ENCODE measurements at places on chromosomes 13 and 19.

GRCh38 chr13:26390203-26390602, 136.3 kb downstream of the CDK8 start:
- no peak for DNase-seq

GRCh38 chr13:47256618-47257017, 359.8 kb upstream of the HTR2A start:
- no peak for DNase-seq

DNA sequence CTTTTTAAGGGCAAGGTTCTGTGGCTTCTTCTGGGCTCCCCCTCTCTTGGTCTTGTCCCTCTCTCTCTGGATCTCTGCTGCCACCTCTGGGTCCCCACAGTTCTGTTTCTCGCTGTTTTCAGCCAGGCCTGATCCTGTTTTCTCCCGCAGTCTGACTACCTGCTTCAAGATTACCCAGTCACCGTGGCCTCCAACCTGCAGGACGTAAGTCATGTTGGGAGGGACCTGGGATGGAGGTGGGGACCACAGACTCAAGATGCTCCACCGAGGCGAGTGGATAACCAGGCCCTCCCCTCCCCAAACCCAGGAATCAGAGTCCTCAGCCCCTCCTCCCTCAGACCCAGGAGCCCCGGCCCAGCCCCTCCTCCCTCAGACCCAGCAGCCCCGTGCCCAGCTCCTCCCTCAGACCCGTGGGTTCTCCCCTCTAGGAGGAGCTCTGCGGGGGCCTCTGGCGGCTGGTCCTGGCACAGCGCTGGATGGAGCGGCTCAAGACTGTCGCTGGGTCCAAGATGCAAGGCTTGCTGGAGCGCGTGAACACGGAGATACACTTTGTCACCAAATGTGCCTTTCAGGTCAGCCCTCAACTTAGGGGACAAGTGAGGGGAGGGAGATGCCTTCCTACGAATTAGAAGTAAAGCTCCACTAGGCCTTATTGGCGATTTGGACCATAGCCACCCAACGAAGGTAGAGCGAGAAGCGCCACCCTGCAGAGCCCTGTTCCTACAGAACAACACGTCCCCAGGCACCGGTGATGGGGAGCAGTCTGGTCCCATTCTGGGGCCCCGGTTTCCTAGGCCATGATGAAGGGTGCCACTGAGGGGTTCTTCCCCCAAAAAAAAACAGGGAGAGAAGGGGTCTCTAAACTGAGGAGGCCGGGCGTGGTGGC, 2.2 kb downstream of the FLT3LG start:
- peak; percentile 53 for DNase-seq

DNA sequence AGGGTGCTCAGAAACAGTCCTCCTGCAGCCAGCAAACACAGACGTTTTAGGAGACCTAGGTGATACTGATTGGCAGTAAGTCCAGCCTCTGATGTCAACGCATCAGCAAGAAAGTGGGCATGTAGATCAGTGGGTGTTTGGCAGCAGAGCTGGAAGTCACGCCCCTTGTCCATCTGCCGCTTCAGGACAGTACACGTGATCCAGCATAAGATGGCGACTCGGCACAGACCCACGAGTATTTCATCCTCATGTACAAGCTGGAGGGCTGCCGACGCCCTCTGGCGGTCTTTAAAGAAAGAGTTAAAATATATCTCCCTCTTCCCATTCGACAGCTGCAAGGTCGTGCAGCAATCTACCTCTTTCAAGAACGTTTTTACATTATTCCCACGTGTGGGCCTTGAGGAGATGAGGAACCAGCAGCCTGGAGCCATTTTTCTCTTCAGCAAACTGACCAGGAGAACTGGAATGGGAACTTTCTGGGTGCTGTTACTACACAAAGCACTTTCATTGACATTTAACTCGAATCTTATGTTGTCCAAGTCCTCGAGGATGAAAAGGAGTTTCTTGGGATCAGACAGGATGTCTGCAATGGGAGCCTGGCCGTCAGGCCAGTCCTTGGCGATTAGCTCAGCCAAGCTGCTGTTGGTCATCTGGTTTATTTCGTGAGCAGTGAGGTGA, 22.3 kb downstream of the NLRP11 start:
- no peak for DNase-seq

GRCh38 chr13:23684647-23685046, 114.4 kb downstream of the TNFRSF19 start:
- no peak for DNase-seq

DNA sequence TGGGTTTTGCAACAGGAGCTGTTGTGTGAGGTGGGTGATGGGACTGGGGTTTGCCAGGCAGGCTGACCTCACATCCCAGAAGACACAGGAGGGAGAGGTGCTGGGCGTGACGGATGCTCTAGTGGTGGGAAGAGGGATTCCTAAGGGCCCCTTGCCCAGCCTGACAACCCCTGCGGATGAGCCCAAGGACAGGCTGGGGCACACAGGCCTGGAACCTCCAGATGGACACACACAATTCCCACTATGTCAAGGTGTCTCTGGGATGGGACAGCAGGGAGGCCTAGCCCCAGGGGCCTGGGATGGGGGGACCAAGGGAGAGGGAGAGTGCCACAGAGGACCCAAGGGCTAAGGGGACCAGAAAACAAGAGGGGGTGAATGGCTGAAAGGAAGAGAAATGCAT, 191.5 kb downstream of the ZNF536 start:
- DNase-seq, result no peak

- no peak for DNase-seq
Observed at GRCh38 chr19:12494260-12494860, 9.7 kb upstream of the ZNF709 start.

- no peak for DNase-seq
Observed at GRCh38 chr13:30711837-30712236, 23.5 kb upstream of the ALOX5AP start.

- DNase-seq, result no peak
Observed at GRCh38 chr13:29196409-29197074, 376.4 kb downstream of the MTUS2 start.

DNA sequence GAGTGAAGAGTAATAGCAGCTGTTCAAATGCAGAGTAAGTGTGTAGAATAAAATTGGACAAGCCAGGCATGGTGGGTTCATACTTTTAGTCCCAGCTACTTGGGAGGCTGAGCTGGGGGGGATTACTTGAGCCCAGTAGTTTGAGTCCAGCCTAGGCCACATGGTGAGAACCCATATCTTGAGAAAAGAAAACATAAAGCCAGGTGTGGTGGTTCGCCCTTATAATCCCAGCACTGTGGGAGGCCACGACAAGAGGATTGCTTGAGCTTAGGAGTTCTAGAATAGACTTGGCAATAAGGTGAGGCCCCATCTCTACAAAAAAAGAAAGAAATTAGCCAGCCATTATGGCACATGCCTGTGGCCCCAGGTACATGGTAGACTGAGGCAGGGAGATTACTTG, 1241.1 kb downstream of the UQCRFS1 start:
- no peak for DNase-seq

DNA sequence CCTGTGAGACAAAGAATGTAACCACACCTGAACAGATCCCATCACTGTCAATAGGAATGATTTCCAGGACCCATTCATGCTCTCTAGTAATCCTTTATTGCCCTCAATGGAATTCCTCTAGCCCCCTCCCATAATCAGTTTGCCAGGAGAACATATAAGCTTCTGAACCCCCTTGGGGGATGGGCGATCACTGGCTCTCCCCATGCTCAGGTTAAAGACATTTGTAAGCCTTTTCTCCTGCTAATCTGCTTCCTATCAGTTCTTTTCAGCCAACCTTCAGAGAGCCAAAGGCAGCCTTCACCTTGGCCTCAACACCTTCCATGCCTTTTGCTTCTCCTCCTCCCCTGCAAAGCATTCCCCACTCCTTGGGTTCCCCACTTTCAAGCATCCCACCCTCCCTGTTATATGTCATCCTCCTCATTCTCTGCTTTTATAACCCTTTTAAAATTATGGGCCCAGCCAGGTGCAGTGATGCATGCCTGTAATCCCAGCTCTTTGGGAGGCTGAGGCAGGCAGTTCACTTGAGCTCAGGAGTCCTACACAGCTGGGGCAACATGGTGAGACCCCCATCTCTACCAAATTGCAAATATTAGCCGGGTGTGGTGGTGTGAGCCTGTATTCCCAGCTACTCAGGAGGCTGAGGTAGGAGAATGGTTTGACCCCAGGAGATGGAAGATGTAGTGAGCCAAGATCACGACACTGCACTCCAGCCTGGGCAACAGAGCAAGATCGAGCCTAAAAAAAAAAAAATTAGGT, 12.4 kb downstream of the DPRX start:
- no peak for DNase-seq

GRCh38 chr19:30521937-30522336, 149.8 kb downstream of the ZNF536 start:
- no peak for DNase-seq

- no peak for DNase-seq
Observed at GRCh38 chr19:34664168-34664567, 12.8 kb downstream of the SCGB2B2 start.

- peak; percentile 76 for DNase-seq
Observed at GRCh38 chr19:10797541-10798256, 38.3 kb downstream of the TMED1 start.

- DNase-seq, result no peak
Observed at GRCh38 chr19:38891771-38892170, 7.6 kb downstream of the SIRT2 start.

GRCh38 chr13:106318941-106319411, 216.5 kb downstream of the EFNB2 start:
- DNase-seq, result no peak

- DNase-seq, result no peak
Observed at GRCh38 chr13:110445183-110445582, 116.3 kb downstream of the RAB20 start.

DNA sequence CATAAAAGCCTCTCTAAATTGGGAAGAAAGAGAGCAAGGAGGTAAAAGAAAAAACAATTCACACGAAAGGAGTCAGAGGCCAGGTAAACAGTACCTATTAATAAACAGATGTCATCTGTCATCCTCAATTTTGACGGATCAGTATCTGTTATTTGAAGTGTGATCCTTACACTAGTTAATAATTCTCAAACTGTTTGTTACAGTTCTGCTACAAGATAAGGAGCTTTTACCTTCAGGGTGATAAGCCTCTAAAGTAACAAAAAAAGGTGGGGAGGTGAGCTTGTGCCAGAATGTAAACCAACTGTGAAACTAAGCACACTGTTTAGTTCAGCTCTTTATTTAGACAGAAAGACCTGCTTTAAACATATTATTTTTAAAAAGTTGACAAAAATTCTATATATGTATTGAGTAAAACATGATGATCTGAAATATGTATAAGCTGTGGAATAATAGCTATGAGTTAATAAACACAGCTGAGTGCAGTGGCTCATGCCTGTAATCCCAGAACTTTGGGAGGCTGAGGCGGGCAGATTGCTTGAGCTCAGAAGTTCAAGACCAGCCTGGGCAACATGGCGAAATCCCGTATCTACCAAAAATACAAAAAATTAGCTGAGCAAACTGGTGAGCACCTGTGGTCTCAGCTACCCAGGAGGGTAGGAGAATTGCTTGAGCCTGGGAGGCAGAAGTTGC, 48.4 kb upstream of the EBPL start:
- no peak for DNase-seq

DNA sequence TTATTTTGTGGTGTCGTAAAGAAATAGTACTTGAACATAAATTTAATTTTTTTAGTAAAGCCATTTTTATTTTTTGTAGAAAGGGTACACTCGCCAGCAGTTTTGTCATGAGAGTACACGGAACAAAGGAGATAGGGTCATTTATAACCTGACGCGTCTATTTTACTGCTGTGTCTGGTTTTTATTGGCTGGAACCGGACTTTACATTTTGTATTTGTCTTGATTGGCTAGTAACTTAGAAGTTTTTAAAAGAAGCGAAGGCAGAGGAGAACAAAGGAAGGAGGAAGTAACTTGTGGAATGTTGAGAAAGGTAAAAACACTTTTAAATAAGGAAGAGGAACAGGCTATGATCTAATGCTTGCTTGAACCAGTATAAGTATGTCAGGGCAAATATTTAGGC, 43.5 kb downstream of the TRPM4 start:
- DNase-seq, result no peak

- no peak for DNase-seq
Observed at GRCh38 chr13:37667702-37668101, 69.1 kb upstream of the POSTN start.

DNA sequence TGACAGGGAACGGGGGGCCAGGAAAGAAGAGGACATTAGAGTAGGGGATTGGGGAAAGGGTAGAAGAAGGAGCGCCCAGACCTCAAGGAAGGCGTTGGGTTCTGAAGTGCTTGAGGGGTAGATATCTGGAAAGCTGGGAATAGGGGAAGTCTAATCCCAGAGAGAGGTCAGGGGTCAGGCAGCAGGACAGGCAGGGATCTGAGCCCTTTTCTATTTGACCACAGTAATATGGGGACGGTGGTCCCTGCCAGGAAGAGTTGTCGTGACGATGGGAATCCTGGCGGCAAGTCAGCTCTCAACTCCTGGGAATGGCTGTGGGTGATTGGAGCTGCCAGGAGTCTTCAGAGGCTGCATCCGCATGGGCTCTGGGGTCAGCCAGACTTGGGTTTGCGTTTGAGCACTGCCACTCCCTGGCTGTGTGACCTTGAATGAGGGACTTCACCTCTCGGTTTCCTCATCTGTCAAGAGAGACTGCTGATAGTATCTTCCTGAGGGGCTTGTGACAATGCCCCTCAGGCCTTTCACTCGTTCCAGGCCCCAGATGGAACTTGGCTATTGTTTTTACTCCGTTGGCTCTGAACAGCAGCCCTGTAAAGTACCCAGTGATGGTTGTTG, 1.3 kb downstream of the AP2A1 start:
- DNase-seq, result no peak

DNA sequence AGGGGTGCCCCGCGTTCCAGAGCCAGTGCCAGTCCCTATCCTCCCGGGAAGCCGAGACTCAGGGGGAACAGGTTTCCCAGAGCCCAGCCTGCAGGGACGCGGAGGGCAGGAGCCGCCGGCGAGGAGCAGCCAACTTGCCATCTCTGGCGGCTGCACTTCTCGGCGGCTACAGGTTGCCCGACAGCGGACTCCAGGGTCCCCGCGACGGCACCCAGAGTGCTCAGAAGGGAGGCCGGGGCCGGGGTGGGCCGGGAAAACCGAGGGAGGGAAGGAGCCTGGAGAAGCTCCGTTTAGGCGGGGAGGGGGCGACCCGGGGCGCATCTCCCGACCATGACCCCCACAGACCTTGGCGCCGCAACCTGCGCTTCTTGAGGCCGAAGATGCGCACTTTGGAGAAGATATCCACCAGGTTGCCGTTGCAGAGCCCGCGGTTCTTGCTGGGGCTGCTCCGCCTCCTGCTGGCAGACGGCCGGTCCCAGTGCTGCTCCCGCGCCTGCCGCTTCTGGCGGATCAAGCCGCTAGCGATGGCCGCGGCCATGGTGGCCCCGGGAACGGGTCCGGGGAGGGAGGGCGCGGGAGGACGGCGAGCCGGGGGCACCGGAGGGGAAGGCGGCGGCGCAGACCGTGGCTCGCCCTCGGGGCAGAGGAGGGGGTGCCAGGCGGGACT, 463.8 kb downstream of the ITGBL1 start:
- no peak for DNase-seq

GRCh38 chr13:21670006-21670882, 629 bp upstream of the FGF9 start:
- peak; percentile 41 for DNase-seq

GRCh38 chr19:38352611-38353010, 17.0 kb downstream of the CATSPERG start:
- no peak for DNase-seq

GRCh38 chr13:63514886-63515285, 2099.2 kb upstream of the PCDH20 start:
- no peak for DNase-seq

- DNase-seq, result no peak
Observed at GRCh38 chr19:17052439-17052838, 22.8 kb downstream of the HAUS8 start.

- DNase-seq, result no peak
Observed at GRCh38 chr19:42762789-42763188, 2.7 kb downstream of the PSG8 start.

Data from effector CD4-positive, alpha-beta T cell (primary cell).